ENCODE measurements at places on chromosomes 16 and 17.

GRCh38 chr16:89373355-89374110 is 116.8 kb downstream of the ANKRD11 start:
- no peak for DNase-seq

DNA sequence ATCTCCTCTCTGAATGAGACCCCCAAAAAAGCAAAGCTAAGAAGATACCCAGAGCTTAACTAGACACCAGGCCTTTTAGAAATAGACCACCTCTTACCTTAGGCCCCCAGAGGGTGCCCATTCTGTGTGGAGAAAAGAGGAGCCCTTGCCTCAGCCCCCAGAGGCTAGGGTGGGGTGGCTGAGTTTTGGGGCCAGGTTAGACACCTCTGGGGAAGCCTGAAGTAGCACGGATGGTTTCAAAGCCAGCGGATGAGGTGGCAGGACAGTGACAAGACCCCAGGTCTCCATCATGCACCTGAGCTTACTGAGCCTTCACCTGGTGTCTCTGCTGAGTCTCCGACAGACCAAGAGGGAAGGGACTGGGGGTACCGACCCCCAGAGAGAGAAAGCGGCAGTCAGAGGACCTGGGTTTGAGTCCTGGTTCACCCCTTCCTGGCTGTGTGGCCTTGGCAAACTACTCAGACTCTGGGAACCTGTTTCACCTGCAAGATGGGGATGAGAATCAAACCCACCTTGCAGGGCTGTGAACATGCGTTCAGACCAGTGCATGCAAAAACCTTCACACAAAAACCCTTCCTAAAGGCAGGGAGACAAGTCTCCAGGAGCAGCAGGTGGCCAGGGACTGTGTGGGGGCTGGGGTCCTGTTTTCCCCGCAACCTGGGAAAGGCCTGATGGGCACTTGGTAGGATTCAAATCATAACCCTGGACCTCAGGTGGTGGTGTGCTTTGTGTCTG is 7.7 kb downstream of the SCGB1C2 start:
- no peak for DNase-seq

GRCh38 chr17:4539025-4539424 is 16.2 kb downstream of the MYBBP1A start:
- DNase-seq, result no peak

DNA sequence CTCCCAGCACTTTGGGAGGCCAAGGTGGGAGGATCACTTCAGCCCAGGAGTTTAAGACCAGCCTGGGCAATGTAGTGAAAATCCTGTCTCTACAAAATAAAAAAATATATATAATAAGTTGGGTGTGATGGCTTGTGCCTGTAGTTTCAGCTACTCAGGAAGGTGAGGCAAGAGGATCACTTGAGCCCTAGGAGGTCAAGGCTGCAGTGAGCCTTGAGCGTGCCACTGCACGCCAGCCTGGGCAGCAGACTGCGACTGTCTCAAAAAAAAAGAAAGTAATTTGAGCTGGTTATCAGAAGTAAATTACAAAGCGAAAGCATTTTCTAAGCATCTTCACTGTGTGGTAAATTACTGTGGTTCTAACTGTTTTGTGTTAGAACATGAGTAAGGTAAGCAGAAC is 66.2 kb downstream of the NQO1 start:
- no peak for DNase-seq

GRCh38 chr16:9545522-9546437 is 454.3 kb downstream of the HAPSTR1 start:
- DNase-seq, result no peak

DNA sequence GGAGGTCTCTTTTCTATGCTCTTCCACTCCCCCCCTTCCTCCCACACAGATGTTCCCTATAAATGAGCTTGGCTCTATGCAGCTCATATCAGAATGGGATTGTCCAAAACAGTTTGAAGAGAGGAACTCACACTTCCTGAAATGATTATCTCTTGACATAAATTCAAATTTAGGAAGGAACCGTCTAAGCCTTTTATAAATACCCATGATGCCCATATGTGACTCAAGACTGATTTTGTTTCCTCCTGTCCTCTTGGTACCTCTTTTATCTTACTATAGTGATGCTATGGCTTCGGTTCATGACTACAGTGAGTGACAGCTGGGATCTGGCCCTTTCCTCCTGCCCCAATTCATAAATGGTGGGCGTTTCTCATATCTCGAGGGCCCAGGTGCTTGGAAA is 16.6 kb upstream of the TERF2 start:
- DNase-seq, result no peak

DNA sequence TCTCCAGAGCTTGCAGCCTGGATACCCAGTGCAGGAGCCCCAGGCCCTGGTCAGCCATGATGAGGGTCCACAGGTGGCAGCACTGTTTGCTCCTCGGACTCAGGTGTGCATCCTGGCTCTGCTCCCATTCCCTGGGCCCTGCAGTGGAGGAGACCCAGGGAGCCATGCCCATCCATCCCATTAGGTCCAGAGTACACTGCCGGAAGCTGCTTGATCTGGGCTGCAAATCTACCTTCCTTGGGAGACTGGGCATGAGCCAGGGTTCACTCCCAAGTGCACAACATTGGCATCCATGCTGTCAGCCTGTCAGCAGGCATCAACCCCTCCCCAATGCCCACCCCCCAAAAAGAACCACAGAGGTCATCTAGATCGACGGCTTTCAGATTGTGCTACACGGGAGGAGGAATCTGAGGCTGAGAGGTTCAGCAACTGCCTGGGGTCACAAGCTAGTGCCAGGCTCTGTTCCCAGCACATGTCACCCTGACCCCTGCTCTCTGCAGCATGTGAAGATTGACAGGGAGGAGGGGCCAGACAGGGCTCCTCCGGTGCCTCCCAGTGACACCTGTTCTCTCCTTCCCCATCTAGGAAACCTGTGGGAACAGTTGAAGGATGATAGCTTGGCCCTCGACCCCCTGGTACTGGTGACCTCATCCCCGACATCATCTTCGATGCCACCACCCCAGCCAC is 15.7 kb downstream of the UNC119 start:
- no peak for DNase-seq

DNA sequence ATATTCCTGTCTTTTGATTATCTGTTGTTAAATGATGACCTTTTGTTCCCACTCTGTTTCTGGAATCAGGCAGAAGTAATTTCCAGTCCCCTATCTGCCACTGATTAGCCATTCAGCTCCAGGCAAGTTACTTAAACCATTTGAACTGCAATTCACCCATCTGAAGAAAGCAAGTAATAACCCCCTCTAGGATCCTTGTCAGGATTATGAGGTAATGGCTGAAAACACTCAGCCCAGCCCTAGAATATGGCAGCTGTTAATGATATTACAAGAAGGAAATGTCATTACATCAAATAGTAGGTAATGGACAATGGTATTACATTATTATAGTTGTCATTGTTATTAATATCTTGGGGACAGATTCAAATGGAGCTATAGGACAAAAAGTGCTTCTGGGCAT is 16.0 kb upstream of the SLC47A1 start:
- no peak for DNase-seq

GRCh38 chr17:42530952-42531454 is 5.0 kb upstream of the NAGLU start:
- DNase-seq, result no peak

DNA sequence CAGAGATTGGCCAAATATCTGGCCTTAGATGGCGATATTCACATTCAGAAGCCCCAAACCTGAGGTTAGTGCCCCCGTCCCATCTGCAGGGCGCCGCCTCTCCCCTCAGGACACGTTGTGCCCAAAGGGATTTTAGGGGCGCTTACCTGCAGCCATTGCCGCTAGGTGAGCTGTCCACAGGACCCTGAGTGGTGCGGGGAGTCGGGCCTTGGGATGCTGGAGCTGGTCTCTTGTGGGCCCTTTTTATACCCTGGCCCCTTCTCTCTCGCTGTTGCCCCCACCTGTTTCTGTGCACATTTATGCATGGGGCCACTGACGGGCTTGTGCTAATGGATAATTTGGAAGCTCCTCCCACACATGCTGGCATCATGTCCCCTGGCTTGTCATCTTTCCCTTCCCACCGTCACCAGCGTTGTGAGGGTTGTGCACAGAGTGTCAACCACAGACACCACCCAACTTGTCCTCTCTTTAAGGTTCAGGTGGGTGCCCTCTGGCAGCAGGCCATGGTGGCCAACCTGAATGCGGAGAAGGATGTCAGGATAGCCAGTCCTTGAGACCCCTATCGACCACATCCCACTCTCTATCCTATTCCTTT is at the start of gene CSHL1:
Gene CSHL1 (minus strand): TSS at position 218 of the 595 bp plus-strand sequence. CDS start 62 bp downstream, at position 156.
- no peak for DNase-seq

GRCh38 chr16:66375451-66375850 is 9.0 kb downstream of the CDH5 start:
- DNase-seq, result no peak

- DNase-seq, result no peak
Observed at GRCh38 chr16:11852092-11852809, 909 bp upstream of the RSL1D1 start.

GRCh38 chr16:19583665-19584300 is 28.3 kb downstream of the VPS35L start:
- DNase-seq, result no peak

DNA sequence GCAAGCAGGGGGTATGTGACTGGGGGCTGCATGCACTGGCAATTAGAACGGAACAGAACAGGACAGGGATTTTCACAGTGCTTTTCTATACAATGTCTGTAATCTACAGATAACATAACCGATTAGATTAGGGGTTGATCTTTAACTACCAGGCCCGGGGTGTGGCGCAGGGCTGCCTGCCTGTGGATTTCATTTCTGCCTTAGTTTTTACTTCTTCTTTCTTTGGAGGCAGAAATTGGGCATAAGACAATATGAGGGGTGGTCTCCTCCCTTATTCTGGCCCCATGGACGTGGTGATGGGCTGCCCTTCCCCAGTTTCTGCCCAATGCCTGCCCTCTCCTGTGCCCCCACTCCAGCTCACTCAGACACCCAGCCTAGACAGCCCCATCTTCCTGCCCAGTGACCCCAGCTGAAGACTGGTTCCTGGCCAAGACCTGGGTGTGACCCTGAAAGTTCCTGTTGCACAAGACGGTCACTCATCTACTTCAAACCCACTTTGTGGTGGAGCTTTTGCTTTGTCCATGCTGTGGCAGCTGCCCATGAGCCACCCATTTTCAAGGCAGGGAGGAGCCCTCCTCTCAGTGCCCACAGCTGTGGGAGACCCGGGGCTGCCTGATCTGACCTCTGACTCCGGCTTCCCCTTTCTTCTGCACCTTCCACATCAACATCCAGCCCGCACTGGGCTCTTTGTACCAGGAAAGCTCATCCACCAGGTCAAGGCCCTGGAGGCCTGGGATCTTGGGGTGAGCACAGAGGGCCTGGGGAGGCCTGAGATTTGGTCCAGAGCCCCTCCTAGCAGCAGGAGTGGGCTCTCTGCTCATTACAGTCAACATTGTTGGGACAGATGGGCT is 18.6 kb downstream of the ALOX12B start:
- no peak for DNase-seq

GRCh38 chr16:86052926-86053325 is 154.0 kb downstream of the IRF8 start:
- DNase-seq, result no peak

DNA sequence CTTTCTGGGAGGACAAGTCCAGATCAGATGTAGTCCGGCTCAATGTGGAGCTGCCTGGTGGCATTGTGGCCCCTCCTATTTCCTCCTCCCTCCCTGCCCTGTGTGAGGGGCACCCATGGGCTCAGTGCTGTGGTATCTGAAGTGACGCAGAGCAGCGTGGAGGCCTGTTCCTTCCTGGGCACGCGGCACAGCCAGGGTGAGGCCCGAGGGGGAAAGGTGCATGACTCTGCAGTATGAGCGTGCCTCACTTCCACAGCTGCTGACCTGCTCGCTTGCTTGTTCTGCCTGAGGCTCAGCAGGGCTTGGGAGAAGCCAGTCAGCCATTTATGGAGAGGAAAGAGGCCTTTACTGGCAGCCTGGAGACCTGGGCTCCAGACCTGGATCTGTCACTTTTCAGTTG is 11.7 kb downstream of the TMEM238L start:
- DNase-seq, result no peak

DNA sequence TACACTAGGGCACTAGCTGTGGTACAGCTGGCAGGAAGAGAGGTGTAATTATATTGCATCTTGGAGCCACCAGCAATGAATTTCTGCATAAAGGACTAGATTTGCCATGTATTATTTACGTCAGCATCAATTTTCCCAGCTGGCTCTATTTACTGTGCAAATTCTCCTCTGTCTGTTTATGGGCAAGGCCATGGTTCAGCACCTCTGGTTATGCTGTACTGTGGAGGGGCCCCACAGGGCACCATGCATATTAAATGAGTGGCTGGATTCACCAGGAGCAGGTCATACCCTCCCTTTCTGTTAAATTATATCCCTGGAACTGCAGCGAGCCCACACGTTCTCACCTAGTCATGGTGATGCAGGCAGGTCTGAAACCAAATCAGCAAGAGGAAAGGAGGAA is 19.8 kb downstream of the RAD51D start:
- no peak for DNase-seq

DNA sequence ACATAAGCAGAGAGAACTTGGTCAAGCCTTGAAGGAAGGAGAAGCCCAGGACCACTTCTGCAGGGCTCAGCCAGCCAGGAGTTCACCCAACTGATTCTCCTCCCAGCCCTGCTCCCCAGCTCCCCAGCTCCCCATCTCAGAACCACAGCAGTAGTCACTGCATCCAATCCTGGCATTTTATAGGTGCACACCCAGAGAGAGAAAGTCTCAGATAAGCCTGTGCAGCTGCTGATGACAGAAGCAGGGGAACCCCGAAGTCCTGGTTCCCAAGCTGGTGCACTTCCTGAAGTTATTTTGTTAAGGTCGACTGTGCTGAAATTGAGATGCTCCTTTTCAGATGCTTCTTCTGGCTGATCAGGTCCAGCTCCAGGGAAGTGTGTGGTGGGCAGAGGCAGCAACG is 6.6 kb downstream of the RNF112 start:
- no peak for DNase-seq

GRCh38 chr16:75860326-75861053 is 134.2 kb upstream of the CPHXL start:
- no peak for DNase-seq

- no peak for DNase-seq
Observed at GRCh38 chr17:80763293-80763867, 218.7 kb downstream of the RPTOR start.
